ENCODE measurements at places on chromosomes 13 and 19. TPM values are rescaled to one million over a fixed set of nuclear protein-coding genes. Genes with fewer than 3 reads are reported as not detected.

DNA sequence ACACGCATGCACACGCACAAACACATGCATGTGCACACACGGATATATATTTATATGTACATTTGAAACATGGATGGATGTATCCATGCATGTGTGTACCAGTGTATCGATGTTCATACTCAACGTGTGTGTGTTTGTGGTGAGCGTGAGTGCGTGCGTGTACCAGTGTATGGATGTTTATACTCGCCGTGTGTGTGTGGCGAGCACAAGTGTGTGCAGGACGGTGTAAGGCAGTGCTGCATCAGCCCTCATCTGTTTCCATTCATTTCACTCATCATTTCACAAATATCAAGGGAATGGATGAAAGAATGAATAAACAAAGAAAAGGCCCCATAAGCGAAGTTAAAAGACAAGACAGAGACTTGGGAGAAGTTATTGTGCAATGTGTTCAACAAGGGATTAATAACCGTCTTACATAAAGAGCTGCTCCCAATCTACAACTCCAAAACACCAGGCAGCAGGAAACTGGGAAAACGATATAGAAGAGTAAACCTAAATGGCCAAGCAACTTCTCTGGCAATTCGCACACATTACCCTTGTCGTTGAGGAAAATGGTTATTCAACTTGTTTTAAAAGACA lies 21.7 kb upstream of the MIER2 start:
- H3K36me3 ChIP-seq: no peaks in the 10 kb centered on the region
- no peak overlapping the region for H3K4me3 ChIP-seq

Gene ANGPTL8
- total RNA-seq: not detected

DNA sequence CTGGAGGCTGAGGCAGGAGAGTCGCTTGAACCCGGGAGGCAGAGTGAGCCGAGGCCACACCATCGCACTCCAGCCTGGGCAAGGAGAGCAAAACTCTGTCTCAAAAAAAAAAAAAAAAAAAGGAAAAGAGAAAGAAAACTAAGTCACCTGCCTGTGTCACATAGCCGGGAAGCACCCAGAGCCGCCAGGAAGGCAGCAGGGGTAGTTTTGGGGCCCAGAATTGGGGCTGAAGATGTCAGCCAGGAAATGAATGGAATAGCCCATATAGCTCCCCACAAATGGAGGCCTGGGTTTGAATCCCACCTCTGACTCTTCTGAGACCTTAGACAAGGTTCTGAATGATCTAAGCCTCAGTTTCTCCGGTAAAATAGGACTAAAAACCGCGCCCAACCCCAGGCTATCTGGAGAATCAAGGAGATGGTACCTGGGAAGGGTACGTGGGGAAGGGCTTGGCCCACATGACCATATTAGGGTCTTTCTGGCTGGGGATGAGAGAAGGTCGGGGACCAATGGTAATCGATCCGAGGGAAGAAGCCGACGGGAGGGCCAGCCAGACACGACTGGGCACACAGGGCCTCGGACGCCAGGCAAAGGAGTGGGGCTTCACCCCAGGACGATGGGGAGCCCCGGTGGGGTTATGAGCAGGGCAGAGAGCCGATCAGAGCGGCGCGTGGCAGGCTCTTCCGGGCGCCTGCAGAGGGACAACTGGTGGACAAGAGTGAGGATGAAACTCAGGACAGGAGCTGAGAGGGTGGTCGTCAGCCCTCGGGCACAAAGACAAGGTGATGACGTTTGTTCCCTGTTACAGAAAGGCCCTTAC lies 14.4 kb downstream of the CCDC124 start:
- peak; percentile 45 for DNase-seq
- H3K27ac ChIP-seq: peak overlapping the region; percentile 99
- H3K4me1 ChIP-seq: peaks cover 36% of the 10 kb centered on the region
- peaks cover 4% of the 10 kb centered on the region for H3K36me3 ChIP-seq
- H3K27me3 ChIP-seq: peaks cover 24% of the 10 kb centered on the region

Gene ZNF358
- total RNA-seq: 5.1 TPM

DNA sequence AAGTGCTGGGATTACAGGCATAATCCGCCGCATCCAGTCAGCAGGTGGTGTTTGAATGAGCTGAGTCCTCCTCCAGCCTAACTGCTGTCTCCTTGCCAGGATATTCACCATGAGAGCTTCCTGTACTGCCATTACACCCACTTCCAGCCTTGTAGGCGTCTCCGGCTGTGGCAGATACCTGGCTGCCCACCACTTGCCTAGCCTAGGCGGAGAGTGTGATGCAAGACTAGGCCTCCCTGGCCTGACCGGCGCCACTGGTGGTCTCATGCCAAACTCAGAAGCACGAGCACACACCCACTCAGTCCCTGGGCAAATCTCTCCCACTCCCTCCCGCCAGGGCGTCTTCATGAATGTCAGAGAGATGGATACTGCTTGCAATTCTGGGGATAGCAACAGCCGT lies 16.6 kb downstream of the IL12RB1 start:
- no peak for DNase-seq
- H3K27ac ChIP-seq: no peak overlapping the region
- H3K4me3 ChIP-seq: no peak overlapping the region

DNA sequence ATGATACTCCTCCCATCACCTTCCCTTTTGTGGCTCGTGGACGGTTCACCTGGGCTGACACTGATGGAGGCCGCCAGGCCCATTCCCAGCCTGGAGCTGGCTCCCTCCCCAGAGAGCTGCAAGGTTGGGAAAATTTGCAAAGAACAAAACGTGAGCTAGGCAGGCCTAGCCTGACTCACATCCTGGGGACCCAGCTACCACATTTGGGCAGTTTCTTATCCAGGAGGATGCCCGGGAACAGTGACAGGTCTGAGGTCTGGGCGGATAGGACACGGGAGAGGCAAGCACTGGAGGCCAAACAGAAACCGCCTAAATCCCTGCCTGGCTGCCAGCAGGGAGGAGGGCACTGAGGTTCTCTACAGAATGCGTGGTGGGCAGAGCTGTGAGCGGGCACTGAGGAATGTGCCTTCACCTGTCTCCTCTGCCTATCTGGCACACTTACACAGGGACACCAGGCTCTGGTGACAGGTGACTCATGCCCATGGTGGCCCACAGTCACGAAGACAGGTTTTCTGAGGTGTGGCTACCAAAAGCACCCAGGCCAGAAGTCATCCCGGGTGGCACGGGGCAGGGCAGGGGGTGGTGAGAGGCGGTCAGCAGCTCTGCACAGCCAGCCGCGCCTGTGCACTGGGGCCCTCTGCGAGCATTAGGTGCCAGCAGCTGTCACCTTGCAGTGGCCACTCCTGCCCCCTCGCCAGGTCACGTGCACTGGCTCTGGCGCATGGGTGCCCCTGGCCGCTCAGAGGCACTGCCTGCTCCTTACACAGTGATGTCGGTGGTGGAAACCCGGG lies 23.2 kb downstream of the SH3GL1 start:
- H3K36me3 ChIP-seq: no peaks in the 10 kb centered on the region
- H3K27ac ChIP-seq: peak overlapping the region; percentile 93
- DNase-seq: no peak
- H3K4me3 ChIP-seq: no peak overlapping the region
- H3K4me1 ChIP-seq: peaks cover 48% of the 10 kb centered on the region

DNA sequence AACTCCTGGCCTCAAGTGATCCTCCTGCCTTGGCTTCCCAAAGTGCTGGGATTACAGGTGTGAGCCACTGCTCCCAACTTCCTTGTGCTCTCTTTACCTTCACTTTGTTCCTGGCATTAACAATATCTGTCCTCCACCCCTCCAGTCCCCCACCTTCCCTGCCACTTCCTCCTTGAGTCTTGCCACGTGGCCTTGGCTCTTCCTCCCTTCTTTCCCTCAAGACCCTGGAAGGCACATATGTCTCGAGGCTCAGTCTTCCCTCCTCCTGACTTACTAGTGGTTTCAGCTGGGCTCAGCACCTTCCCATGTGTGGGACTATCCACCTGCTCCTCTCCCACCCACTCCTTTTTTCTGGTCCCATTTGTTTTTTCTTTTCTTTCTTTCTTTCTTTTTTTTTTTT lies 70.6 kb downstream of the IER2 start:
- H3K4me3 ChIP-seq: no peak overlapping the region
- H3K27me3 ChIP-seq: no peaks in the 10 kb centered on the region
- no peaks in the 10 kb centered on the region for H3K36me3 ChIP-seq

GRCh38 chr13:51000571-51001260 lies 91.1 kb downstream of the RNASEH2B start:
- H3K36me3 ChIP-seq: peaks cover 3% of the 10 kb centered on the region
- DNase-seq: no peak
- H3K4me1 ChIP-seq: no peaks in the 10 kb centered on the region
- H3K27me3 ChIP-seq: peaks cover 41% of the 10 kb centered on the region

DNA sequence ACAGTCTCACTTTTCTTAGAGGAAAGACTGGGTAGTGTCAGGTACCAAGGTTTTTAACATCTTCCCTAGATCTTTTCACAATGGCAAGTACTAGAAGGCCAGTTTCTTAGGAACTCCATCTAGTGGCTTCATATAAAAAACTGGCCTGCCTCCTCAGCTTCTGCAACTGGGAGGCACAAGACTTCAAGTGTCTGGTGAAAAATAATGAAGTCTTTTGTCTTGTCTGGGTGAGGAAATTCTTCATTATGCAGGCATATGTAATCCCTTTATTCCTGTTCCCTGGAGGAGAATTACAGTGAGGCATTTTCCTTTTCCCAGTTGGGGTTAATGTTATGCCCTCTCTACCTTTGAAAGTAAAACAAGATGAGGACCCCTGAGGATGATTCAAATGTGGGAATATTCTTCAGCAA lies 300.5 kb downstream of the NALCN start:
- no peaks in the 10 kb centered on the region for H3K4me1 ChIP-seq
- no peak overlapping the region for H3K4me3 ChIP-seq
- peaks cover 22% of the 10 kb centered on the region for H3K27me3 ChIP-seq
- DNase-seq: no peak
- no peak overlapping the region for H3K27ac ChIP-seq

DNA sequence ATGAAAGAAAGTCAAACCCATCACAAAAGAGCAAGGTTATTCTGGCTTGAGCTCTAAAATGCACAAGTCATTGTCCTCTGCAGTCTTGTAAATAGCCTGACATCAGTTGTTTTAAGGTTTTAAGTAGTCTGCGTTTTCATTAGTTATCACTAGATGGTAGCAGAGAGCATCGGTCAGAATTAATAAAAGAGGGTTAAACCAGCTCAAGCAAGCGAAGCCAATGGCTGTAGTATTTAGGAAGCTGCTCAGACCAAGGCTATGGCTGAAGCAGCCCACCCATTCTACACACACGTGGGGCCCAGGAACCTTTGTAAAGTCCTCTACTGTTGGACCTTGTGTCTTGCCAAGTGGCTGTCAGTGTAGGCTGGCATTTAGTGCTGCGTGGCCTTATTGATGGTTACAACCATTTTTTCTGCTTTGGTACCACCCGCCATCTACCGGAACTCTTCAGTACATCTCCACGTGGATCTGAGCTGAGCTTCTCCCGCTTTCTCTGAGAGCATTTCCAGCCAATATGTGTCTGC lies 13.3 kb upstream of the ZNF57 start:
- no peak for DNase-seq
- no peaks in the 10 kb centered on the region for H3K36me3 ChIP-seq
- H3K27ac ChIP-seq: no peak overlapping the region
- H3K4me1 ChIP-seq: peaks cover 10% of the 10 kb centered on the region
- H3K4me3 ChIP-seq: no peak overlapping the region

- H3K27me3 ChIP-seq: no peaks in the 10 kb centered on the region
- no peak for DNase-seq
- H3K27ac ChIP-seq: no peak overlapping the region
Observed at GRCh38 chr19:28596561-28597071, 616.3 kb downstream of the UQCRFS1 start.

DNA sequence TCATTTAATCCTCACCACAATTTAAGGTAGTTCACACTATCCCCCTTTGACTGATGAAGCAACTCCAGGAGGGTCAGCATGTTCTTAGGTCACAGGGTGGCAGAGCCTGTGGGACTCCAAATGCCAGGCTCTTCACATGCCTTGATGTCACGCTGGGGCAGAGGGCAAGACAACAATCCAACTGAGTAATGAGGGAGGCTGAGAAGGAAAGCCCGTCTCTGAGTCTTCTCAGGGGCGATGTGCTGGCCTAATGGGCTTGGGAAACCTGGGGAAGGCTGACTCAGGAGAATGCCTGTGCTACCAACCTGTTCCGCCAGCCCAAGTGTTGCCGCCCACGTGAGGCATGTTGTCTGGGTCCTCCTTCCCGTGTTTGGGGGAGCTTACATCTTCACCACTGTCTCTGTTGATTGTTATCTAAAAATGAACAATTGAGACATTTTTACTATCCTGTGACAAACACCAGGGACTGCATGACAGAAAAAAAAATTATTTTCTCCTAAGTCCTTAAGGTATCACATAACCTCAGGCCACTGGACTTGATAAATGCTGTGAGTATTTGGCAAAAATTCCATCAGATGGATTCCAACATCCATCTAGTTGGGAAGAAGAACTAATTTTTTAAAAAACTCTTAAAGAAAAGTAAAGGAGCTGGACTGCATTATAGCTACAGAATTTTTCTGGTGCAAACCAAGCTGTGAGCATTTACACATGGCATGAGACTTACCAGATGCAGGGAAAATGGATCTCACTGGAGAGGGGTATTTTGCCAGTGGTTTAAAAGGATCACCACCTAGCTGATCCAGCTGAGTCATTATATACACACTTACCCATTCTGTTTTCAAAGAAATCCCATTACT lies 157.5 kb downstream of the RGCC start:
- no peaks in the 10 kb centered on the region for H3K4me1 ChIP-seq
- no peak for DNase-seq
- no peaks in the 10 kb centered on the region for H3K27me3 ChIP-seq
- H3K36me3 ChIP-seq: peaks cover 10% of the 10 kb centered on the region
- no peak overlapping the region for H3K4me3 ChIP-seq

- H3K27me3 ChIP-seq: no peaks in the 10 kb centered on the region
- peaks cover 3% of the 10 kb centered on the region for H3K36me3 ChIP-seq
- peaks cover 48% of the 10 kb centered on the region for H3K4me1 ChIP-seq
- DNase-seq: no peak
Observed at GRCh38 chr13:50226515-50227155, 211.4 kb downstream of the KCNRG start.

DNA sequence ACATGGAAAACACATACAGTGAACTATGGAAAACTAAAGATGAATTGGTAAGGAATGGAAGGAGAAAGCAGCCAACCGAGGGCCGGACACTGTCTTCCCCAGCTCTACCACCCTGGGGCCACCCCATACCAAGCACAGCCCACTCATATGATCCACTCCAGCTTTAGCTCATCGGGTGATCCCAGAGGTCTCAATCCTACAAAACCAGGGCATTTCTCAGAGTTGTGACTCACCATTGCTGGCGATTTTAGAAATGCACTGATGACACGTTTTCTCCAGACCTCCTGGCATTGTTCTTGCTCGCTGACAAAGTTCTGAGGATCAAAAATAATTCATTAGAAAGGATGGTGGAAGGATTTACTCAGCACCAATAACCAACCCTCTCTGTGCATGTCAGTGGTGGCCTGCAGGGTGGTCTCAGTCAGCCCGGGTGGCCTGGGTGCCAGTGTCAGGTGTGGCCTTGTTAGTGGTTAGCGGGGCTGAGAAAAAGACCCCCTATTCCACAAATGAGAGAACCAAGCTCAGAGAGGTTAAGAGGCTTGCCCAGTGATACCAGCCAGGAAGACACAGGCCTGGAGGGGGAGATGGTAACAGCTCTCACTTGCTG lies 6.6 kb downstream of the TMEM272 start:
- H3K4me3 ChIP-seq: no peak overlapping the region
- no peak overlapping the region for H3K27ac ChIP-seq
- peaks cover 21% of the 10 kb centered on the region for H3K27me3 ChIP-seq
- H3K36me3 ChIP-seq: no peaks in the 10 kb centered on the region
- no peak for DNase-seq

Gene SPRY2
- 0.35 TPM for total RNA-seq

GRCh38 chr19:51480590-51480989 lies 2.3 kb downstream of the CEACAM18 start:
- H3K36me3 ChIP-seq: peaks cover 5% of the 10 kb centered on the region
- no peak overlapping the region for H3K27ac ChIP-seq
- no peak overlapping the region for H3K4me3 ChIP-seq
- H3K4me1 ChIP-seq: peaks cover 3% of the 10 kb centered on the region
